ENCODE measurements at places on chromosomes 6 and 20. TPM values are rescaled to one million over a fixed set of nuclear protein-coding genes. Genes with fewer than 3 reads are reported as not detected.
A peak's percentile ranks its signal among the peaks of the same experiment; 100 is the strongest.

DNA sequence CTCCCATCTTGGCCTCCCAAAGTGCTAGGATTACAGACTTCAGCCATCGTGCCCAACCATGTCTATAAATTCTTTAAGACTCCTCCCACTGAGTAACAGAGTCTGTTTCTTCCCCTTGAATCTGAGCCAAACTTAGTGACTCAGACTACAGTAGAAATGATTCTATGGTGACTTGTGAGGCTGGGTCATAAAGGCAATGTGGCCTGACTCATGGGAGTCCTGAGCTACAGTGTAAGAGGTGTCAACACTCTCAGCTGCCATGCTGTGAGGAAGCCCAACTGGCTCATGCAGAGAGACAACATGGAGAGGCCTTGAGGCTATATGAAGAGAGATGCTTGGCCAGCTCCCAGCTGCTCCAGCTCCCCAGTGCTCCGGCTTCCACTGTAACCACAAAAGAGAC, 5.2 kb upstream of the NRSN2 start:
- DNase-seq = no peak

Gene ABHD12
- polyA plus RNA-seq = 25.0 TPM

Gene FAM217A
- polyA plus RNA-seq = not detected

- no peak for DNase-seq
Observed at GRCh38 chr6:135114355-135115145, 59.9 kb upstream of the HBS1L start.

- DNase-seq = no peak
Observed at GRCh38 chr6:90383196-90383822, 86.7 kb upstream of the BACH2 start.

GRCh38 chr20:53774461-53775203, 181.0 kb upstream of the ZNF217 start:
- DNase-seq = peak; percentile 32

Gene LPA
- polyA plus RNA-seq = not detected

DNA sequence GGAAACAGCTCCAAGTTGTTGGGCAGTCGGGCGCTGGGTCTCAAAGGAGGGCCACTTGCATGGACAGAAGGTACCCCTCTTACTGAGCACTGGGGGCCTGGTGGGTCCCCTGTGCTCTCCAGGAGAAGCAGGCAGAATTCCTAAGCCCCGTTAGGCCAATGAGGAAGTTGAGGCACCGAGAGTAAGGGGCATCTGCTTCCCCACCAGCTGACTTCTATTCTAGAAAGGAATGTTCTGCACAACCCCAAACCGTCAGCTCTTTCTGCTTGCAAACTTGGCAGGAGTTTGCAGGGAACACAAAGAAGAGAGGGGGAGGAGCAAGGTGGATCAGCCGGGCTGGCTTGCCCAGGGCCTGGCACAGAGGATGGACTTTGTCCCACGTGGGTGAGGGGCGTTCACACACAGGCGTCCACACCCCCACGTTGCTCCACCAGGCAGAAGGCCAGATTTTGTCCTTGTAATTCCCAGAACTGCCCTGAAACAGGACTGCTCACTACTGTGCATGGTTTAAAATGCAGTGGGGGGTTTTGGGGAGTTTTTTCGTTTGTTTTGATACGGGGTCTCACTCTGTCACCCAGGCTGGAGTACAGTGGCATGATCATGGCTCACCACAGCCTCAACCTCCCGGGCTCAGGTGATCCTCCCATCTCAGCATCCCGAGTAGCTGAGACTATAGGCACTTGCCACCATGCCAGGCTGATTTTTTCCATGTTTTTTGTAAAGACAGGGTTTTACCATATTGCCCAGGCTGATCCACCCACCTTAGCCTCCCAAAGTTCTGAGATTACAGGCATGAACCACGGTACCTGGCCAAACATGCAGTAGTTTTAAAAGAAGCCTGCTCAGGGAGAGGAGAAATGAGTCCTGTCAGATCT, 93.3 kb downstream of the SNX5 start:
- DNase-seq = peak; percentile 58

All from heart left ventricle (tissue), 16 donors.